Karpas-422 (cell line): ENCODE measurements at places on chromosomes 16 and 17. TPM values are rescaled to one million over a fixed set of nuclear protein-coding genes. Genes with fewer than 3 reads are reported as not detected.

Gene CTRL
- 1.0 and 1.6 TPM in 2 replicates for total RNA-seq

DNA sequence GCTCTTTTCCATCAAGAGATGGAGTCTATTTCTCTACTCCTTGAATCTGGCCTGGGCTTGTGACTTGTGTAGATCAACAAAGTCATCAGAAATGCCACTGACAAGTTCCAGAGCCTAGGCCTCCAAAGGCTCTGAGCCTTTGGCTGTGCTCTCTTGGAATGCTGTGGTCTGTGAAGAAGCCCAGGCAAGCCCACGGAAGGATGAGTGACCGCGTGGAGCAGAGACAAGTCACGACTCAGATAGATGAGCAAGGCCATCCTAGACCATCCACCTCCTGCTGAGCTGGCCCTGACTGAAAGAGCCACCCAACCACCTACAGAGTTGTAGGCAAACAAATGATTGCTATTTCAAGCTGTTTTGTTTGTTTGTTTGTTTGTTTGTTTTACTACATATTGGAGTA lies 11.6 kb upstream of the ICAM2 start:
- DNase-seq, result no peak

Gene LDAF1
- 40.5 and 48.3 TPM in 2 replicates for total RNA-seq

Gene KIF2B
- total RNA-seq, result not detected in 2 replicates

- DNase-seq, result no peak
Measured at GRCh38 chr17:79934653-79934970, 95.4 kb upstream of the CBX4 start.

GRCh38 chr17:2170023-2170422 lies 115.1 kb downstream of the HIC1 start:
- DNase-seq, result peak; percentile 82

- no peak for DNase-seq
Measured at GRCh38 chr16:23074423-23074822, 74.8 kb downstream of the USP31 start.

- no peak for DNase-seq
Measured at GRCh38 chr17:82765371-82765770, 13.5 kb downstream of the TBCD start.

Gene GRAPL
- 6.2 and 20.6 TPM in 2 replicates for total RNA-seq

GRCh38 chr16:5722116-5722619 lies 624.6 kb upstream of the EEF2KMT start:
- no peak for DNase-seq
